GM12878 (cell line): ENCODE measurements at places on chromosomes 2 and 18.

DNA sequence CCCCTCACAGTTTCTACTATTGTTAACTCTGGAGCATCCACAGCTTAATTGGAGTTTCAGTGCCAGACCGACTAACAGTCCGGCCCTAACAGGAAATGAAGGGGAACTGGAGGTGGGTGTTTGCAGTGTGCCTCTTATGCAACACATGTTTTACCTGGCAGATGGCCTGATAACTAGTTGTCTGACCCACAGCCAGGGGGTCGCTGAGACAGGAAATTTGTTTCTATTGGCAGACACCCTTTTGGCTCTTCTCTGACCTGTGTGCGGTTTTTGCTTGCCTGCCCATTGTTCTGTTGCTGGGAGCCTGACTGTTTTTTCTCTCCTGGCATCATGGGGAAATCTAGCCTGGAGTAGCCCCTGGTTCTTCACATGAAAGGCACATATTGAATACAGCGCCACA lies 1329.8 kb downstream of the DSC3 start:
- DNase-seq, result no peak

- DNase-seq, result no peak
These were observed 11.7 kb downstream of the CCBE1 start for GRCh38 chr18:59685501-59685900.

- no peak for DNase-seq
These were observed 344.0 kb downstream of the SOX11 start for GRCh38 chr2:6036211-6036610.

DNA sequence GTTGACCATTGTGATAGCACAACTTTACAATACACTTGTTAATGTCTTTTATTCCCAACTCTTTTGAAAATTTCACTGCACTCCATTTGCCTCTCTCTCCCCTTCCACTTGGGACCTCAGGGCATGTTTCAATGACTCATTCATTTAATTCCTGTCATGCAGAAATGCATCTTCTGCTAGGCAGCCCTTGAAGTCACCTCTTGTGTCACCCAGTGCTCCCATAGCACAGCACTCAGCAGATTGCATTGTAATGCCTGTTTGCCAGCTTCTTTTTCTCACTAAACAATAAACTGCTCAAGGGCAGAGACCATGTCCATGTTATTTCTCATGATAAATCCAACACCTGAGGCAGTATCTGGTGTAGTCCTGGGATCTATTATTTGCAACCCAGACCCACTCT lies 85.9 kb upstream of the ACSL3 start:
- DNase-seq, result no peak

DNA sequence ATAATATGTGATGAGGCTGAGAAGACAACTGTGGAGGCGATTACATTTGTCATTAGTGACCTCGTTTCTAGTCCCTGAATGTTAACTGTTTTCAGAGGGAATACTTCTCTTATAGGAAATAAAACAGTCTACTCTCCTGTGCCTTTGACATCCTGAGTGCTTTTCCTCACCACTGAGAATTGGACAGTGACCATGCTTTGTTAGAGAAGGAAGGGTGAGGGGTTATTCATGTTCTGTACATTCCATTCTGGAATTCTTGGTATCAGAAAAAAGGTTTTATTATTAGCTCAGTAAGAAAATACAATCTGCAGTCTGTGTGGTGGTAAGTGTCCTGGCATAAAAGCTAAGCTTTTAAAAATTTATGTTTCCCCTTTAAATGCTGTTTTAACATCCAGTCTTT lies 58.8 kb downstream of the PARD3B start:
- DNase-seq, result no peak

DNA sequence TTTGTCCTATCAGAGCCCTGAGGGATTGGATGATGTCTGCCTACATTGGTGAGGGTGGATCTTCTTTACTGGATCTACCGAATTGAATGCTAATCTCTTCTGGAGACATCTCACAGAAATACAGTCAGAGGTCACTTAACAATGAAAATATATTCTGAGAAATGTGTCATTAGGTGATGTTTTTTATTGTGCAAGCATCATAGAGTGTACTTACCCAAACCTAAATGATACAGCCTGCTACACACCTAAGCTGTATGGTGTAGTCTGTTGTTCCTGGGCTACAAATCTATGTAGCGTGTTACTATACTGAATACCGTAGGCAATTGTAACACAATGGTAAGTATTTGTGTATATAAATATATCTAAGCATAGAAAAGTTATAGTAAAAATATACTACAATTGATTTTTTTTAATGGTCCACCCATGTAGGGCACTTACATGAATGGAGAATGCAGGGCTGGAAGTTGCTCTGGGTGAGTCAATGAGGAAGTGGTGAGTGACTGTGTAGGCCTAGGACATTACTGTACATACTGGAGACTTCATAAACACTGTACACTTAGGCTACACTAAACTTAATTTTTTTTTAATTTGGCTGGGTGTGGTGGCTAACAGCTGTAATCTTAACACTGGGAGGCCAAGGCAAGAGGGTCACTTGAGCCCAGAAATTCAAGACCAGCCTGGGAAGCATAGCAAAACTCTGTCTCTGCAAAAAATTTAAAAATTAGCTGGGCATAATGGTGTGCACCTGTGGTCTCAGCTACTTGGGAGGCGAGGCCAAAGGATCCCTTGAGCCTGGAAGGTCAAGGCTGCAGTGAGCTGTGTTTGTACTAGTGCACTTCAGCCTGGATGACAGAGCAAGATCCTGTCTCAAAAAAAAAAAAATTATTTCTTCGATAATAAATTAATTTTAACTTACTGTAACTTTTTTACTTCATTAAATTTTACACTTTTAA lies 226.3 kb upstream of the UBE2E3 start:
- DNase-seq, result no peak

GRCh38 chr2:27752551-27753237 lies 18.8 kb upstream of the MRPL33 start:
- no peak for DNase-seq

- DNase-seq, result no peak
These were observed 3.9 kb upstream of the NPPC start for GRCh38 chr2:231929961-231930592.

- DNase-seq, result no peak
These were observed 135.0 kb downstream of the ANTXR1 start for GRCh38 chr2:69147841-69148533.

DNA sequence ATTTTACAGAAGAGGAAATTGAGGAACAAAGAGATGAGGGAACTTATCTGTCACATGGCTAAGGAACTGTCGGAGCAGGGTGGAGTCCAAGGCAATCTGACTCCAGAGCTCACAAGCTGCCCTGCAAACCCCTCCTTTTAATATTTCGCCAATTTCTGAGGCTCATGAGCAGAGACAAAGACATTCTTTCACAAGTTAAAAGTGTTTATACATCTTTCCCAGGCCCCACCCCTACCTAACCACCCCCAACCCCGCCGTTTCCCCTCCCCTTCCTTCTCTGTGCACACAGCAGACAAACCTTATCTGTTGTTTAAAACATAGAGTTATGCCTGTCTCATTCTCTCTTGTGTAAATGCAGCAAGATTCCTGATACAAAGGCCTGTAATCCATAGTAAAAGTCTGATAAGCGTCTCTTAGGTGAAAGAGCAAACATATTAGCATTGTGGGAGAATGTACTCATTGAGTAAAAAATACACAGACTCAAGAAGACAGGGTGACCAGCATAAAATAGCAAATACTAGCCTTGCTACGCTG lies 44.3 kb downstream of the EPHA4 start:
- DNase-seq, result no peak
